NCI-H82 (cell line): ENCODE measurements at places on chromosomes 6 and 20.
A peak's percentile ranks its signal among the peaks of the same experiment; 100 is the strongest.

GRCh38 chr6:157029980-157030690 is 253.0 kb downstream of the ARID1B start:
- no peak for DNase-seq

DNA sequence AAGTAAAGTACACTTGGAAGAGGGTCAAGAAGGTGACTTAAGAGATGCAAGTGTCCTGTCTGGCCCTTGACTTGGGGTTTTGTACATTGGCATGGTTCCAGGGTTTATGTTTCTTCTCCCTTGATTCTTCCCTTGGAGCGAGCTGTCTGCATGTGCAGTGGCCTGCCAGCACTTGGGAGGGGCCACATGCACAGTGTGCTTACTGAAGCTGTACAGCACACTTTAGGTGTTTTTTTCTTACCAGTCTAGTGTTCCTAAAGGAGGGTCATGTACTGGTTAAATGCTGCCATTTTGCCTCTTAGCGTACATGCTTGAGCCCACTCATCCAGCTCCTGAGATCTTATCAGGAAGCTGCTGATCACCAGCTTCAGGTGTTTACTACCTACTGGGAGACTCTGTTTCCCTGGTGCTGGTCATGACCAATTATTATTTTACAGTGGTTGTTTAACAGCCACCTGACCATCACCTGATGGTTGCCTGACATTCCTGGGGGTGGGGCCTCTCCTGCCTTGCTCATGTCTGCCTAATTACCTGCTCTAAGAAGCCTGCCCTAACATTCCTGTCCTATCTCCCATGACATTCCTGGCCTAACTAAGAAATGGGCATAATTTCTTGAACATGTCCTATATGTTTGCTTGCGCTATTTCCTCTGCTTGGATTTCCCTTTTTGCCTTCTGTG is 182.9 kb downstream of the MCHR2 start:
- no peak for DNase-seq

DNA sequence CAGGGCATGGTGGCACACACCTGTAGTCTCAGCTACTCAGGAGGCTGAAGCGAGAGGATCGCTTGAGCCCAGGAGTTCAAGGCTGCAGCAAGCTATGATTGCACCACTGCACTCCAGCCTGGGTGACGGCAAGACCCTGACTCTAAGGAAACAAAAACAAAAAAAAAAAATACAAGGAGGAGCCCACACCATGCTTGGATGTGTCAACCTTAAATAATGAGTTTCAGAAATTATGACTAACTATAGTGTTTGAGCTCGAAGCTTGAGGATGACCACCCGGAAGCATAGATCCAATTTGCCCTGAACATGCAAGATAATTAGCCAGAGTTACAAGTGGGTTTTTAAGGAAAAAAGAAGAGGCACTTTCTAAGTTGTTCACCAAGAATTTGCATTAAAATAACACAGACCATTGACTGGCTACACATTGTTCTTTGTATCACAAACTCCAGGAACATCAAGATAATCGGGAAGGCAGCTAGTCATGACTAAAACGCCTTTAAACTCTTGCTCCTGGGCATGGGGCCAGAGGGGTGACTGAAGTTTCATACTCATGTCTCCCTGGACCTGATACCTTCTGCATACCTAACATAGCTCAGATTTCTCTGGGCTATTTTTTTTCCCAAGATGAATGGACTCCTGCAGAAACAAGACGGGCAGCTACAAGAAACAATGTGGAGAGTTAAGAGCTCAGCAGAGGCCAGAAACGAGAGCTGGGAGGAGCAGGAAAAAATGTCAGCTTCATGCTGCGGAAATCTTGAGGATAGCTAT is 289.6 kb downstream of the PREX1 start:
- no peak for DNase-seq

GRCh38 chr20:40697541-40697940 is 8.5 kb upstream of the MAFB start:
- DNase-seq, result no peak

GRCh38 chr20:40843251-40843650 is 154.2 kb upstream of the MAFB start:
- DNase-seq, result no peak

DNA sequence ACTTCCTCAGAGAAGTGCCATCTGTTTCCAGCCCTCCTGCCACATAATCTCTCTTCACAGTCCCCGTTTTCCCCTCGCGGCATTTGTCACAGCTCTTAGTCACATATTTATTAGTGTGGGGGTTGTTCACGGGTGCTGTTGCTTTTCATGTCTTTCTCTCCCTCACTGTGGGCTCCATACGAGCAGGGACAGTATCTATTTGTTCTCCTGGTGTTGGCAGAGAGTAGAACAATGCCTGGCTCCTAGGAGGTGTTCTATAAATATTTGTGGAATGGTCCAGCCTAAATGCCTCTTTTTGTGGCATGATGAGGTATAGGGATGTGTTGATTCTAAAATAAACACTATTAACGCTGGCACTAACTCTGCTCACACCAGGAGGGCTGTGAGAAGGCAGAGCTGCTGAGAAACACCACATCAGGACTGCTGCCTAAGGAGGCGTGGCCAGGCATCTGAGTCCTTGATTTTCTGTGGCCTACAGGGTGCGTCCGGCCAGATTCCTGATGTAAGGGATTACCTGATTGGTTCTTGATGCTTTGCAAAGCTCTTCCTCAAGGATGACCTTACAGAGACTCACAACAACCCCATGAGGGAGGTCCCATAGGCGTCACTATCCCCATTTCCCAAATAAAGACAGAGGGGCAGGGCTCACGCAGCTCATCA is 219.8 kb upstream of the ARID1B start:
- DNase-seq, result peak; percentile 78

GRCh38 chr6:142416179-142416578 is 114.4 kb downstream of the ADGRG6 start:
- DNase-seq, result no peak

DNA sequence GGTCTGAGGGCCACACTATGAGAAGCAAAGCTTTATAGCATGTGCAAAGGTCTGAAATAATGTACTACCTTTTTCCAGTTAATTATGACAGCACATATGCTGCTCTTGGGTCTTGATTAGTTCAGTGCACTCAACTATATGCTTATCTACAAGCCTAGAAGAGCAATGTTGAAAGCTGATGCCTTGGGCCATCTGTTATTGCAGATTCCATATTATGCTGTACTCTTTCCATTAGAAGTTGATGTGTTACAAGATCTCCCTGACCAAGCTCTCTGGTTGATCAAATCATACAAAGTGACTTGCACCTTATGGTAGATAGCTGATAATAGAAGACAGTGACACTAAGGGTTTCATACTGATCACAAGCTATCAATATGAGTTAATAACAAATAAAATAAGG is 327.3 kb downstream of the FRK start:
- peak; percentile 92 for DNase-seq

DNA sequence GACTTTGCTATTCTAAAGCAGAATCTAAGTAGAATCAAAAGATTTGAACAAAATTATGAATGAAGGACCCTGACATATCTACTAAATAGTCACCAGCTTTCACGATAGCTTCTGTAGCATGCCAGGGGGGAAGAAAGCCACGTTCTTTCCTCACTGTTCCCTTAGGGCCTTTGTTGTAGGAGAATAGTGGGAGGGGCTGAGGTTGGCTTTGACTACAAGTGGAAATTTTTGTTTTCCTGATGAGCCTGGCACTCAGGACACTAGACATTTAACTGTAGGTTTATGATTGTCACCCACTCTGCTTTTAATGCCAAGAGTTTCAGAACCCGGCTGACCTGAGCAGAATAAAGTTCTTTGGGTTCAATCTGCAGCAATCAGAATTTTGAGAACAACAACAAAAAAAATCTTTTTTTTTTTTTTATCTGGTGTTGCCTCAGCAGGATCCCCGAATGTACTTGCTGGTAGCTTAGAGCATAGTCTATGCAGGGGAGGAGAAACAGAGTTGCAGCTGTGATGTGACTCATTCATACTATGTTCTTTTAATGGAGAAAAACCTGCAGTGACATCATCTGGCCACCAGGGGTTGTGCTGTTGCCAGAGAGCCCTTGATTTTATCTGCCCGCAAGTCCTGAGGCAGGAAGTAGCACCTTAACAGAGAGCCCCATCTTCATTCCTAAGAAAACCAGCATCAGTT is 38.5 kb downstream of the TPD52L1 start:
- DNase-seq, result peak; percentile 77

GRCh38 chr6:101465863-101466262 is 72.4 kb downstream of the GRIK2 start:
- DNase-seq, result peak; percentile 61

DNA sequence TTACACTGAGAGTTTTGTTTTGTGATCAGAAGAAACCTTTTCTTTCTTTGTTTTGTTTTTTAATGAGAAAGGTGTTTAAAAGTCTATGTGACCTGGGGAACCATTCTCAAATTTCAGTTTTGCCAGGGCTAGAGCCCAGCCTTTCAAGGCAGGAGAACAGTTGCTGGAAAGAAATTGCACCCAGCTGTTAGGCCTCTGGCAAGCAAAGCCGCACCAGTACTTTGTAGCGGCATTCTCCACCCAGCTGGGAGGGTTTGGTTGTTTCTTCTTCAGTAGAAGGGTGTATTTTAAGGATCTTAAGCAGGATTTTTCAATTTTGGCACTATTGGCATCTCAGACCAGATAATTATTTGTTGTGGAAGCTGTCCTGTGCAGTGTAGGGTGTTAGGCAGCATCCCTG is 16.6 kb upstream of the MAPK13 start:
- no peak for DNase-seq
